ENCODE measurements at places on chromosomes 16 and 17.
A peak's percentile ranks its signal among the peaks of the same experiment; 100 is the strongest.

DNA sequence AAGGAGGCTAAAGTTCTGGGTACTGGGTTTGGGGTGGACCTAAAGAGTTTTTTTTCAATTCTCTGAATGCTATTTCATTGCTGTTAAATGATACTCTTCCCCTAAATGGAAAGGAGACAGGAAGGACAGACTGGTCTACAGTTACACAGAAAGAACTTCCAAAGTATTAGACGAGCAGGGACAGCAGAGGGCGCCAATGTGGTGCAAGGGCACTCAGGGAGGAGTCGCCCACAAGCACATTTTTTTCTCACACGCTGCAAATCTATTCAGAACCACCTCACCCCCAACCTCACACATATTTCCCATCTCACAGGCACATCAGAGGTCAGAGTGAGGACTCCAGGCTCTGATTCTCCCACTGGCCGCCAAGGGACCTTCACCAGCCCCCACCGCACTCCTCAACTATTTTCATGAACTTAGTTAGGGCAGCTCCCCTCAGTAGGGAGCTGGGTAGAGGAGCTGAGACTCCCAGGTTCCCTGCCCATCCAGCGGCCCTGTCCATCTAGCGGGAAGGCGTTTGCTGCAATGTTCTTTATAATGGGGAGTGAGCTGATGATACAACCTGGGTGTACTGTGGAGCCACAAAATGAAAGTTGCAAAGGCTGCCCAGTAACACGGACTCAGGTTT is 6.8 kb upstream of the CA4 start:
- DNase-seq = peak; percentile 51

DNA sequence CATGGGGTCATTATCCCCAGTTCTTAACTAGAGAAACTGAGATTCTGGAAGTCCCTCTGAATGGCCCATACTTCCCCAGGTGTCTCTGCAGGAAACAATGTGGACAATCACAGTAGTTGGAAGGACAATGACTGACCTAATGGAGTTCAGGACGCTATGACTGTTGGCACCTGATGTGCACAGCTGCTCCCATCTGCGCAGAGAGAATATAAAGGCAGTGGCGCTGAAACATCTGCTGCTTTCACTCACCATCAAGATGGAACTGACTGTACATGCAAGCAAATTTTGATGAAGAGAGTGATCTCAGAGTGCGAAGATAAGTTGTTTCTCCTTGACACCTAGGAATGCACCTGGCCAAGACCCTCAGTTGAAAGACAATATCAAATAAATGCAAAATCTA is 395.7 kb upstream of the ASIC2 start:
- DNase-seq = no peak

DNA sequence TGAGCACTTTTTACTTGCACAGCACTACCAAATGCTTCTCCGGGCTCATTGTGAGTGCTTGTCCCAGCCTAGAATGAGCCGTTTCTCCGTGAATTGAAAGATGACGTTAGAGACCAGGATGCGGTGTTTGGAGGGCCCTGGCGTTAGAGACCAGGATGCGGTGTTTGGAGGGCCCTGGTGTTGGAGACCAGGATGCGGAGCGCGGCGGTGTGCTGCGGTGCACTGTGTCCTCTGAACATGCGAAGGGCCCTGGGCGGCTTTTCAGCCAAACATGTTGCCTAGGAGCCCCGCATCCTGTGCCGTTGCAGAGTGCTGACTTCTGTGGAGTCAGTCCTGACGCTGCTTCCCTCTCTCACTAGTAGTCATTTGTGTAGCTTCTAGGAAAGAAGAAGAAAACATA is 42.7 kb downstream of the BANP start:
- DNase-seq = no peak

GRCh38 chr16:14399378-14400284 is 230.4 kb downstream of the PARN start:
- no peak for DNase-seq

DNA sequence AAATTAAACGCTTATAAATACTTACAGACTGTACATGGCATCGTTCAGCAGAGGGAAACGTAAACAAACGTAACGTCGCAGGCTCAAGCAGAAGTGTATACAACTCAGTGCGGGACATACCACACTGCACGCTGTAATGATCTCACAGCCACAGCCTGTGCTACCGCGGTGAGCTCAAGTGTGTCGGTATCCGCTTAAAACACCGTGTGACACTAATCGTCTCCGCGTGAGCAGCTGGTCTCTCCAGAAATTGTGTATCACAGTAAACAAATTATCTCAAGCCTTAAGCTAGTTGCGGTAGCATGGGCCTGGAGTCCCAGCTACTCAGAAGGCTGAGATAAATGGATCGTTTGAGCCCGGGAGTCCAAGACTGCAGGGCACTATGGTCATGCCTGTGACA is 115.3 kb downstream of the ANKRD11 start:
- DNase-seq = no peak

DNA sequence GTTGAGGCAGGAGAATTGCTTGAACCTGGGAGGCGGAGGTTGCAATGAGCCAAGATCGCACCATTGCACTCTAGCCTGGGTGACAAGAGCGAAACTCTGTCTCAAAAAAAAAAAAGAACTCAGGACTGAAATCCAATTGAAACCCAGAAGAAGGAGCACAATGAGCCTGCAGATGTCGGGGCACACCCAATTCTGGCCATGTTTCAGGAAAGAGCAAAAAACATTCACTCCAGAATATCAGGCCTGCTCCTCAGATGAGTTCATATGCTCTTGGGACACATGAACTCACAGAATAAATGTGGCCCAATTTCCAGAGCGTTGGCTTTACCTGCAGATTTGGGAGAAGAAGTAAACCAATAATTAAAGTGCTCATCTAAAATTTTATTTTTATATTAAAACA is 3.0 kb upstream of the CMTM2 start:
- no peak for DNase-seq

- DNase-seq = no peak
Measured at GRCh38 chr16:84368308-84368996, at the start of gene ATP2C2. Gene ATP2C2 (plus strand): TSS chr16:84368538. CDS start chr16:84368616, 78 bp downstream.

DNA sequence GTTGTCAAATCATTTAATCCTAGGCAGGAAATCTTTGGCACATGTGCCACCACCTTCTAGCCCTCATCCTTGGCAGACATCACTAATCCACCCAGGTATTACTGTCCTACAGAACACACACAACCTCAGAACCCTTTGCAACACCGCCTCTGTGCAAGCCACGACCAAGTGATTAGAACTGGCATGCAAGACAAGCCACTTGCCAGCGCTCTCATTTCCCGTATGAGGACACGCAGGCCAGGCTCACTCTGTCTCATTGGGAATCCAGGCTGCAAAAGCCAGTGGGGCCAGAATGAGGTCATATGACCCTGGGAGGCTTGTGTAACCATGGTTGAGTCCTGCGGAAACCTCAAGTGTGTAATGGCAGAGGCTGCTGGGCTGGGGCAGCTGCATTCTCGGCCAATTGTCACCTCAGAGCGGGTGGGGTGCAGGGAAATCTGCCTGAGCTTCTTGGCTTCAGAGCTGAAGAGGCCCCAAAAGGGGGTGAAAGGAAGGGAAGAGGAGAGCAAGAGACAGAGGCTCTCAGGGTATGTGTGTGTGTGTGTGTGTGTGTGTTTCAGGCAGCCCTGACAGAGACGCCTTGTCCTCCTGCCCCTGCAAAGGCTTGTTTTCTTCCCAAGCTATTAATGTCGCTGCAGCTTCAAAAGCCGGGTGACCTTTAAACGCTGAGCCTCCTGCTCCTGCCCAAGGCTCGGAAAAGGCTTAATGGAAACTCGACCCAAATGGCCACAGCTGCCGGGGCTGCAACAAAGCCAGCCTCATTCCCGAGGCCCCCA is 43.2 kb upstream of the MRPS23 start:
- DNase-seq = peak; percentile 97

- DNase-seq = no peak
Measured at GRCh38 chr16:3528406-3528805, 27.6 kb downstream of the CLUAP1 start.

DNA sequence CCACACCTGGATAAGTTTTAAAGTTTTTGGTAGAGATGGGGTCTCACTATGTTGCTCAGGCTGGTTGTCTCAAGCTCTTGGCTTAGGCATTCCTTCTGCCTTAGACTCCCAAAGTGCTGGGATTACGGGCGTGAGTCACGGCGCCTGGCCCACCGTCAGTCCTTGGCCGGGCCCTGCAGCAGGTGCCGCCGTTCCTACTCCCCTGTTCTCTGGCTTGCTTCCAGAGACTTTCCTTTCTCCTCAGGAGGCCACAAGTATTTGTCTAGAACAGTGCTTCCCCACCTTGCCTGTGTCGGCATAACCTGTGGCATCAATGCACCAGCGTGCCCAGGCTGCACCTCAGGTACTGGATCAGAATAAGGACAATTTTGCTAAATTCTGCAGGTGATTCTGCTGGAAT is 3.0 kb upstream of the MGAT5B start:
- no peak for DNase-seq

- no peak for DNase-seq
Measured at GRCh38 chr16:389352-389751, 7.6 kb upstream of the PGAP6 start.

DNA sequence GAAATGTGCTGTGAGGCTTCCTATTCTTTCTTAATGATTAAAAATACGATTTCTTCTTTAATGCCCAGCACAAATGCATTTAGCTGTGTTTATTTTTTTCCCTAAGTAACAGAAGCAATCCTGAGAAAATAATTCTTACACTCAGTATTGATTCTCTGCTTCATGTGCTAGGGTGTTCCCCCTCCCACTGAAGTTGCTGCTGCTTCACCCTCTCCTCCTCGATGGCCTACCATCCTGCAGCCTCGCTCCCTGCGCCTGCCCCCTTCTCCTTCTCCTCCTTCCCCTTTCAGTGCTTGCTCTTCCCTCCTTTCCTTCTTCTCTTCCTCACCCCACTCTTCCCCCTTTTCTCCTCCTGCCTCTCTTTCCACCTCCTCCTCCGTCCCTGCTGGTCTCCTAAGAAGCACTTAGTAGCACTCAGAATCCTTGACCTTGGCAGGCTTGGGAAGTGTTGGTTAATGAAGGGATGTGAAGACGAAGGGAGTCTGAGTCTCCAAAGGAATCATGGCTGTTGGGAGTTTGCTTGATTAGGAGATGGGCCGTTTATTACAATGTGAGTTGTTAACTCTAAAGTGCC is 119.7 kb downstream of the RPTOR start:
- no peak for DNase-seq

- DNase-seq = no peak
Measured at GRCh38 chr16:85040685-85041084, 13.1 kb downstream of the KIAA0513 start.

GRCh38 chr16:26765087-26765486 is 301.6 kb upstream of the C16orf82 start:
- no peak for DNase-seq

- DNase-seq = no peak
Measured at GRCh38 chr16:27450196-27450549, 48.2 kb downstream of the IL21R start.

GRCh38 chr17:9932491-9932890 is 27.4 kb upstream of the RCVRN start:
- no peak for DNase-seq

DNA sequence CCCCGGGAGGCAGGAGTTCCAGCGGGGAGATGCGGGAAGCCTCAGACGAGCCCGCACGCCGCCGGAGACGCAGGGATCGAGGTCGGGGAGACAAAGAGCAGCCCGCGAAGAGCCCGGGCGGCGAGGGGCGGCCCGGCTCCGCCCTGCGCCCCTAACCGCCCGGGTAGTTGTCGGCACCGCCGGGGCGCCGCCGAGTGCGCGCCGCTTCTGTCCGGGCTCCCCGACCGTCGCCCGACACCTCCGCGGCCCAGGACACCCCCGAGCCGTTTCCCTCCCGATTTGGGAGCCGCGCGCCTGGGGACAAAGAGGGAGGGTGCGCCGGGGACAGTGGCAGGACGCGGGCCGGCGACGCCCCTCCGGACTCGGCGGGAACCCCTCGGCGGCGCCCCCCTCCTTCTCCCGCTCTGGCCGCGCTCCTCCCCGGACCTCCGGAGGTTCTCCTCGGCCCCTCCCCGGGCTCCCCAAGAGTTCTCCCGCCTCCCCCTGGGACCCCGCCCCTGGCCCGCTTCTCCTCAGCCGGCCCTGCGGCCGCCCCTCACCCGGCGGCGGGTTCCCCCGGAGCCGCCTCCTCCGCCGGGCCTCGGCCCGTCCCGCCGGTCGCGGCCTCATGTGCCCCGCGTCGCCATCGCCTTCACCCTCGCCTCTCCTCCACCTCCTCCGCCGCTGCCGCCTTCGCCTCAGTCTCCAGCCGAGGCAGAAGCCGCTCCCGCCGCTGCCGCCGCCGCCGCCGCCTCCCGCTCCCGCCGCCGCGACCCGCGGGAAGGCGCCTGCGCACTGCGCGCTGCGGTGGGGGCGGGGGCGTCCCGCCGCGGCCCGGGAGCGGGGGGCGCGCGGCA is at the start of gene GJC1:
Gene GJC1, minus strand, starts transcription at position 765 of the 836 bp plus-strand sequence. CDS start 24,470 bp downstream, outside the sequence.
- no peak for DNase-seq

DNA sequence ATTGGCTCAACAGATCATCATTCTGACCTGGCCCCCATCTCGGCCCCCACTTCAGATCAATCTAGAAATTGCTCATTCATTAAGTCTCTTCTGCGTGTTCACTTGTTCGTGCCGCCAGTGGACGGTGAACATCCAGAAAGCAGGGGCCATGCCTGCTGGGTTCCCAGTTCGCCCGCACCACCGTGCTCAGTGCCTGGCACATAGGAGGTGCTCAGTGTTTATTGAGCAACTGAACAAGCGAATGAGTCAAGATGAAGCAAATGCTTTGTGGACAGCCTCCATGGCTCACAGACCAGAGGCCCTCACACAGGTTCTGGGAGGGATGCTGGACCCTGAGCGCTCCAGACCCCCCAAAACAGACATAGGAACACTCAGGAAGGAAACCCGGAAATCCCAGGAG is 13.9 kb downstream of the BEAN1 start:
- DNase-seq = no peak

- no peak for DNase-seq
Measured at GRCh38 chr17:82241926-82242697, 13.3 kb downstream of the SLC16A3 start.

GRCh38 chr17:74605361-74605760 is 13.3 kb upstream of the CD300LD start:
- peak; percentile 17 for DNase-seq

- DNase-seq = no peak
Measured at GRCh38 chr17:9414471-9414870, 161.1 kb downstream of the STX8 start.

DNA sequence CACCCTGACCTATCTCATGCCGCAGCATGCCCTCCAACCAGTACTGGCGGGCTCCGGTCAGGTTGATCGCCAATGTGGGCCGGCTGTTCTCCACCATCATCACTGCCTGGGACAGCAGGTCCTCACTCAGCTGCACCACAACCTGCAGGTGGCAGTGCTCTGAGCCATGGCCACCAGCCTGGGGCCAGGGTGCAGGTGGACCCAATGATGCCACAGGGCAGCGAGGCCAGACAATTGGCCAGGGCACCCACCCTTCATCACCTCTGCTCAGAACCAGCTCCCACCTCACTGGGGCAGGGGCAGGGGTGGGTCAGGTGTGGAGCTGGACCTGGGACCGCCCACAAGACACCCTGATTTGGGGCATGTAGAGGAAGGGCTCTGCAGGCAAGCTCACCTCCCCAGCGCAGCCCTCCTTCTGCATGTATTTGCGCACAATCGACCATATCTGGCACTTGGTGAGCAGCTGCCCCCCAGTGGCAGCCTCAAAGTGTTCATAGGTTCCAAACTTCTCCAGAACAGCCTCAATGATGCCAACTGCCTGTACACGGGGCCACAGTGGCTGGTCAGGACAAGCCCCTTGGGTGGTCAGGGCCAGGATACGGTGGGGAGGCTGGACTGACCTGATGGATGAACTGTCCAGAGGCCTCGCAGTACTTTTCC is 4.2 kb downstream of the MATCAP1 start:
- DNase-seq = no peak

GRCh38 chr17:3892095-3892998 is 506 bp downstream of the CAMKK1 start:
- DNase-seq = no peak

GRCh38 chr17:41153856-41154255 is 4.2 kb upstream of the KRTAP4-5 start:
- no peak for DNase-seq

GRCh38 chr16:87658564-87659225 is 56.4 kb downstream of the JPH3 start:
- no peak for DNase-seq

Measured in AG04449 (cell line).